ENCODE measurements at places on chromosomes 16 and 17.
A peak's percentile ranks its signal among the peaks of the same experiment; 100 is the strongest.

GRCh38 chr16:80058214-80058613 is 457.7 kb upstream of the MAF start:
- DNase-seq, result no peak

DNA sequence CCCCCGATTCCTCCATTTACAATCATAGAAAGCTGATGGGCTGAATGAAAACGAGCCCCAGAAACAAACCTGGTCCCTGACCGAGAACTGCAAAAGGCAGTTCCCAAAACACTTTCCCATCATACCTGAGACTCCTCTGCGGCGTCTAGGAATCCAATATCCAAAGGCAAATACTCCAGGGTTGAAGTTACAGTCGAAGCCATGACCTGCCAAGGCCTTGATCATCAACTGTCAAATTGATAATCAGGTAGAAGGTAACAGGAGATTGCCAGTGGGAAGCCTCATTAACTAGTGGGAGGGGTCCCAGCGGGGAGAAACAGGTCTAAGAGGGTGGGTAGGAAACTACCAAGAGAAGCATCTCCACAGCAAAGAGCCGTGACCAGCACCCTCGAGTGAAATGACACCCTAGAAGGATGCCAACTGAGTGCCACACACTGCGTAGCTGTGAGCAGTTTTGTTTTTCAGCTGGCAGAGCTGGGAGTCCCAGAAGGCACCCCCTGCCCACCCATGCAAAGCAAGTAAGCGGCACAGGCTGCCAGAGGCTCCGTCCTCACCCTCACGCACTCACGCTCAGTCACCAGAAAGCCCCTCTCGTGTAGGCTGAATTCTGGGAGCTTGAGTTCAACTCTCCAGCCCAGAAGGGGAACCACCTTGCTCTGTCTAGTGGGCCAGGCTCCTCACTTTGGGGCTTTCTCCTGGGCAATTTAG is 146.1 kb downstream of the GAS7 start:
- DNase-seq, result no peak

GRCh38 chr17:46818316-46818928 is at the start of gene WNT3:
Gene WNT3, minus strand, starts transcription at chr17:46818692. Its CDS starts 95 bp downstream, at chr17:46818597.
- DNase-seq, result peak; percentile 88

DNA sequence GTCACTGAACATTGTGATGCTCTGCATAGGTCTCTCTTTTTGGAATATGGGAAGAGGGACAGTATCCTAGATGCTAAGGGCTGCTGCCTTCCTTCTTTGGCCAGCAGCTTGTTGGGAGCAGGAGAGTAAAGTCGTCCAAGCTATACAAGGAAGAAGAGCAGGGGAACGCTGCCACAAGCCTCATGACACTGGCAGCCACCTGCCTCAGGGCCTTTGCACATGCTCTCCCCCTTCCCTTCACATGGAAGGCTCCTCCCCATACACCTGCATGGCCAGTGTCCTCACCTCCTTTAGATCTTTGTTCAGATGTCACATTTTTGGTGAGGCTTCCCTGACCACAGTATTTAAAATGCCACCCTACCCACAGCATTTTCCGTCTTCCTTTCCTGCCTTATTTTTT is 78.1 kb upstream of the CRHR1 start:
- no peak for DNase-seq

GRCh38 chr17:28567604-28568003 is 3.7 kb downstream of the PIGS start:
- DNase-seq, result no peak
